BJ (cell line): ENCODE measurements at places on chromosomes 2 and 18.

- DNase-seq = no peak
Observed at GRCh38 chr2:124269348-124269747, 244.3 kb downstream of the CNTNAP5 start.

GRCh38 chr2:52022006-52022405 is 990.1 kb upstream of the NRXN1 start:
- DNase-seq = no peak

GRCh38 chr2:143955401-143956065 is 564.4 kb downstream of the ZEB2 start:
- no peak for DNase-seq

GRCh38 chr18:5538544-5538943 is 5.3 kb downstream of the EPB41L3 start:
- DNase-seq = no peak

- DNase-seq = no peak
Observed at GRCh38 chr2:191857259-191857805, 10.4 kb upstream of the CAVIN2 start.

GRCh38 chr2:110983133-110983532 is 137.6 kb upstream of the BCL2L11 start:
- DNase-seq = no peak

DNA sequence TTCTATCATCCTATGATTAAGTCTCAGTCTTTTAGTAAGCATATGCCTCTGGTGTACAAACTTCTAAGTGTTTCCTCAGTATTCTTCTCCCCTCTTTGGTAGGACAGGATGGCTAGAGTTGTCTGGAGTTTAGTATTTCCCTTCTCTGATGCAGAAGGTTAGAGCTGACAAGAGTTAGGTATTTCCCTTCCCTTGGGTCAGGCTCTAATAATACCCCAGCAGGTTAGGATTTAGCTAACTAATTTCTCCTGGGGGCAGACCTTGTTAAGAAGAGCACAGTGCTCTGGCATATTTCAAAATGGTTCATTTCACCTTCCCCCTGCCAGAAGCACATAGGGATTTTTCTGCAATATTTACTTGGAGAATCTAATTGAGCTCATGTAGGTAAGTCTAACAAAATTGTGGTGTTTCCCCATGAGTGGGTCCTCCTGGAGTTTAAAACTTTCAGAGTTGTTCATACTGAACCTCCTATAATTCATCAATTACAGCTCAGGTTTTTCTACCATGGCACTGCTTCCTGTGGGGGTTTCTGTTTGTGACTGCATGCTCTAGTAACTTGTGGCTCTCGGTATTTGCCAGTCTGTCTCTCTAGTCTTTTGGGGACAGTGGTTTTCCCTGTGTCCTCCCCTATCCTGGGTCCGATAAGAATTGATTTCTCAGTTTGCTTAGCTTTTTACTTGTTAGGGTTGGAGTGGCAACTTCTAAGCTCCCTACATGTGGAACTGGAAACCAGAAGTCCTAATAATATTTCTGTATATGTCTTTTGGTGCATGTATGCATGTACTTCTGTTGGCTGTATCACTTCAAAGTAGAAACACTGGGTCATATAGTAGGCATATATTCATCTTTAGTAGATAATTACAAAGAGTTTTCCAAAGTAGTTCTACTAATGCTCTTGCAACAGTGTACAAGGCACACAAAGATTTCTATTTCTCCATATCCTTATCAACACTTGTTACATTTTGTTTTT is 77.7 kb downstream of the GDF7 start:
- DNase-seq = no peak

DNA sequence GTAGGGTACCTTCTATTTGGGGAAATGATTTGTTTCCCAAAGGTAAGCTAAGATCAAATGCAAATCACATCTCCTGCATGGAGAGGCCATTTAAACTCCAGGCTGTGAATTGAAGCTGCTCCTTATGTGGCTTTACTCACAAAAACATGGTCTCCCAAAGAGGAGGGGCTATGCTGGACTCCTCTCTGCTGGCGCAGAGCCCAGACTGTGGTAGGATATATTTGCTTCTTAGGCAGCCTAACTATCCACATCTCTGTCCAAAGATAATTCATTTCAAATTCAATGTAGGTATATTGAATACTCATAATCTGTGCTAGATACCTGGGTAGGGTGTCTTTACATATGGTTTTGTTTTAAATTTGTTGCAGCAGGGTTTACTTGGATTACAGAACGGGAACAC is 358.5 kb downstream of the ALK start:
- no peak for DNase-seq

DNA sequence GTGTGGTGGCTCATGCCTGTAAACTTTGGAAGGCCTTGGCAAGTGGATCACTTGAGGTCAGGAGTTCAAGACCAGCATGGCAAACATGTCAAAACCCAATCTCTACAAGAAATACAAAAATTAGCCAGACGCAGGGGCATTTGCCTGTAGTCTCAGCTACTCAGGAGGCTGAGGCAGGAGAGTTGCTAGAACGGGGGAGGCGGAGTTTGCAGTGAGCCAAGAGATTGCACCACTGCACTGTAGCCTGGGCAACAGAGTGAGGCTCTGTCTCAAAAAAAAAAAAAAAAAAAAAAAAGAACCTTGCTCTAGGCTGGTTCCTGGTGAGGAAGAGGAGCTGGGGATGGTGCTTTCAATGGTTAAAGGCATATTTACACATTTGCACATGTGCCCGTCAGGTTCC is 129.4 kb downstream of the LYPD6B start:
- DNase-seq = no peak

DNA sequence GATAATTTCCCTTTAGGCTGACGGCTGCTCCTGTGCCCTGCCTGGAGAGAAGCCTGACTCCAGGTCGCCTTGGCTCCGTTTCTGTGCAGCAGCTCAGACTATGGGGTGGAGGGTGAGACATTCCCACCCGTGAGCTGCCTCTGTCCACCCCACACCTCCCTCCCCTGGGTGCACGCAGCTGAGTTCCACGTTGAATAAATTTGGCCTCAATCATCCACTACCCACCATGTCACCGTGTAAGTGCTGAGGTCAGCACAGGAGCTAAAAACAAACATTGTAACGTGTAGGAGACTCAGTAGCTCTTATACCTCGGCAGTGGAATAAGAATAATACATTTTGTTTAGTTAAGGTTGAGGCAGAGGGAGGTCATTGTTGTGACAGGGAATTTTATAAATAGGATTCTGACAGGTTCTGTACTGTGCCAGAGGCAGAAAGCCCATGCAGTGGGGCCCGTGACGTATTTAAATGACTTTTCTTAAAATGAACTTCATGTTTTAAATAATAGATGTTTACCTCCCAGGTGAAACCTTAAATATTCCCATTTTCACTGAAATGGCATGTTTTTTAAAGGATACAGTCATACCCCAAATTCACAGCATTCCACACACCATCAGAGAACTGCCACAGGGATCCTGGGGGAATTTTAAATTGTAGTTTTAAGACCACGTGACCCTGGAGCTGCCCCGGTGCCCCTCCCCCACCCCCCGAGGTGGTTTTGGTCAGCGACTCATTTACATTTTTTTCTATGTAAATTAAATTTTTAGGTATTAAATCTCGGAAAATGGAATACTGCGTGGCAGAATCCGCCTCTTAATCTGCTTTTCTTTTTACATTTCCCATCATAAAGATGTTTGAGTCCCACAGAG is 50.2 kb downstream of the NFATC1 start:
- DNase-seq = no peak

DNA sequence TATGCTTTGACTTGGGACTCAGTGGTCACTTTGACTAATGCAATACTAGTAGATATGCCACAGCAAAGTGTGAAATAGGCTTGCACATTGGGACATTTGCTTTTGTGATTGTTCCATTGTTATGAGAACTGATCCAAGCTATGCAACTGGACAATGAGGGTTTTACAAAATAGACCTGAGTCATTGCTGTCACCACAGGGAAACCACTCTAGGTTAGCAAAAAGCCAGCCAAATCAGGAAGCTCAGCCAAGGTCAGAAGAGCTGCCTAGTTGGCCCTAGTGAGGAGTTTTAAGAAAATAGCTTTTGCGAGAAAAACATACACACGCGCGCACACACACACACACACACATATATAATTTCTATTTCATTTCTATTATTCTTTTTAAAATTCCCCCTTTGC is 452.4 kb upstream of the CDH7 start:
- no peak for DNase-seq

DNA sequence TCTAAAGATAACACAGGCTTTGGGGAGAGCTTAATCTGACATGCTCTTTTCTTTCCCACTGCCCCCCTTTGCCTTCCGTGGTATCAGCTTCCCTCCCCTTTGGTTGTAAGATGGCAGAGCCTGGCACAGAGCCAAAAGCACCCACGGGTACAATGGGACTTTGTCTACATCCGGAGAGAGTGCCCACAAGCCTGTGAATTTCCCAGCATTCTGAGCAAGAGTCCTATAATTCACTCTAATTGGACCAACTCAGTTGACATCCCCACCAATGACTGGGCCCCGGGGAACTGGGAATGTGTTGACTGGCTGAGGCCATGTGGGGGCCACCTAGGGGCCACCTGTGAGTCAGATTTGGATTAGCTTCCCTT is 20.1 kb upstream of the C2orf72 start:
- no peak for DNase-seq

- no peak for DNase-seq
Observed at GRCh38 chr2:237744613-237745249, 53.8 kb upstream of the RBM44 start.

DNA sequence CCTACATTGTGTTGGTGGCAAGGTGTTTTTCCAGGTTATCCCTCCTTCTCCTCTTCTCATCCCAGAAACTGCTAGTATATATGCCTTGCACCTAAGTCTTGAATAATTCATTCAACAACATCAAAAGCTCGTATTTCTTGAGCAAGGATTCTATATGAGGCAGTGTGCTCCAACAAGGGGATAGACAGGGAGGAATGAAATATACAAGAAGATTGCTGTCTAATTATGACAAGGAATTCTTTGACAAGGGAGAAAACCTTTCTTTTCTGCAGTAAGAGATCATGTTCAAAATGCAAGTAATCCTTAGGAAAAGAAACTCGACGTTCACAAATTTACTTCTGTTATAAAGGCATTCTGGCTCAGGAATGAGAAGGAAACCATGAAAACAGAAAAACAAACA is 788.6 kb downstream of the TDRD15 start:
- no peak for DNase-seq

DNA sequence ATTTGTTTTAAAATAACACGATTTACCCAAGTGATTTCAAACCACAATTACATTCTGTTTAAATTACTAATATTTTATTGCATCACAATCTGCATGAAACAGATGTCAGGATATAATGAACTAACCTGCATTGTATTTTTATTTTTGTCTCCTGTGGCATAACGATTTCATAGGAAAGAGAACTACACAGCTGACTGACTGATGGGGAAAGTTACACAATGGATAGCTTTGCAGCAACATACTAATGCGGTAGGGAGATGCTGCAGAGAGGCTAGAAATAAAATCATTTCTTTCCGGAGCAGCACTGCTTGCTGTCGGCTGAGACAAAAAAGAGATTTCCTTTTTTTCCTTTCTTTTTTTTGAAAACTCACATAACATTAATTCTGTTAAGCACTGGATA is 36.9 kb downstream of the SCN1A start:
- no peak for DNase-seq

- DNase-seq = no peak
Observed at GRCh38 chr18:39854291-39854690, 2100.7 kb upstream of the PIK3C3 start.

- DNase-seq = no peak
Observed at GRCh38 chr2:10382354-10383061, 65.6 kb downstream of the ODC1 start.

GRCh38 chr18:11134940-11135339 is 14.4 kb downstream of the PIEZO2 start:
- no peak for DNase-seq

- no peak for DNase-seq
Observed at GRCh38 chr2:46945671-46946070, 30.1 kb upstream of the MCFD2 start.

GRCh38 chr2:186558512-186559276 is 31.2 kb upstream of the ITGAV start:
- no peak for DNase-seq

DNA sequence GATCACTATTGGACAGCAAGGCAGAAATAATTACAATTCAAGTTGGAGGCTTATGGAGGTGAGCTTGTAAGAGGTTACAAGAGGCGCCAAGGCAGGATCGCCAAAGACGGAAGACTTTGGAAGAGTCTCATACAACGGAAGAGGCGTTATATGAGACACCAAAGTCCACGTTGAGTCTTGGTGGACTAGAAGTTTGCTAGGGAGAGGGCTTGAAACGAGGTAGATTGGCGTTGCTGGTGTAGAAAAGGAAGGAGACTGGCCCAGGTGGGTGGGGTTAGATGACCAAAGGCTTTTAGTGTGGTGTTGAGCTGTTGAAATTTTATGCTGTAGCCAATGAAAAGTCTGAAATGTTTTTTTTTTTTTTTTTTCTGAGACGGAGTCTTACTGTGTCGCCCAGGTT is 1.4 kb downstream of the MSH2 start:
- no peak for DNase-seq

- no peak for DNase-seq
Observed at GRCh38 chr2:203928849-203929248, 7.7 kb upstream of the ICOS start.

GRCh38 chr18:72819050-72819449 is 48.7 kb downstream of the NETO1 start:
- DNase-seq = no peak

DNA sequence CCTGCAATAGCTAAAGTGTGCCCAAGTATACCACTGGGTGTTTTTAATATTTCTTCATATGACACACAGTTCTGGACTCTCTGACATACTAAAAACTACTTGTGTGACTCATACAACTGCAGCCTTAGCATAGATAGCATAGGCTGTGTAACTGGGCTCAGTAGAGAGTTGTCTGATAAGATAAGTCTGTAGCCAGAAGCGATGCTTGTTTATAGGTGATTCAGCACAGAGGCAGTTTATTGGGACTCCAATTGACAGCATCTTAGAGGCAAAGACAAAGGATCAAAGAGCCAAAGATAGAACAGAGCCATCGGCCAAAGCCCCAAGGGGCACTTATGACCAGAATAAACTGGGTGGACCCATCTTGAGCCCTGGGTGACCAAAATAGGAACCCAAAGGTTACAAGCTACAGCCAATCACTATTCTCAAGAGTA is 42.3 kb downstream of the AAK1 start:
- DNase-seq = peak; percentile 44

DNA sequence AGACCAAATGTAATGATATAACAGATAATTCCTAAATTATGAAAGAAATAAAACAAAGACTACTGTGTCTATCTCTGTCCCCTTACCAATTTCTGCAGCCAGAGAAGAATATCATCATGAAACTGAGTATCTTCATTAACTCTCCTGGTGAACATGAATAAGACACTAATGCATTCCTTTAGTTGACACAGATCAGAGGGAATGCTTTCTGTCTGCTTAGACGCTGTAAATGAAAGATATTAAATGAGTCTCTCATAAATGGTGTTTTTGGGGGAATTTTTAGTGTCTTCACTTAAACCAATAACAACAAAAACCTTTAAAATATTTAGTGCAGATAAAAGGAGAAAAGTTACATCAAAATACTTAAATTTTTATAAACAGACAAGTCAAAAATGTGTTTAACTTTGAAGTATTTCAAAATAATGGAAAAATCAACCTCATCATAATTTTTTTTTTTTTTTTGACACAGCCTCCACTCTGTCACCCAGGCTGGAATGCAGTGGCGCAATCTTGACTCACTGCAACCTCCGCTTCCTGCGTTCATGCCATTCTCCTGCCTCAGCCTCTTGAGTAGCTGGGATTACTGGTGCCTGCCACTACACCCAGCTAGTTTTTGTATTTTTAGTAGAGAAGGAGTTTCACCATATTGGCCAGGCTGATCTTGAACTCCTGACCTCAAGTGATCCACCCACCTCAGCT is 16.0 kb downstream of the EPG5 start:
- peak; percentile 57 for DNase-seq
